ENCODE measurements at places on chromosomes 7 and 10.

- no peak for DNase-seq
Measured at GRCh38 chr7:778968-779451, 51.9 kb upstream of the PRKAR1B start.

- no peak for DNase-seq
Measured at GRCh38 chr7:3267966-3268690, 32.9 kb upstream of the SDK1 start.

- no peak for DNase-seq
Measured at GRCh38 chr10:71494980-71495381, 98.3 kb downstream of the CDH23 start.

GRCh38 chr7:29247224-29247962 lies 52.8 kb downstream of the CHN2 start:
- no peak for DNase-seq

DNA sequence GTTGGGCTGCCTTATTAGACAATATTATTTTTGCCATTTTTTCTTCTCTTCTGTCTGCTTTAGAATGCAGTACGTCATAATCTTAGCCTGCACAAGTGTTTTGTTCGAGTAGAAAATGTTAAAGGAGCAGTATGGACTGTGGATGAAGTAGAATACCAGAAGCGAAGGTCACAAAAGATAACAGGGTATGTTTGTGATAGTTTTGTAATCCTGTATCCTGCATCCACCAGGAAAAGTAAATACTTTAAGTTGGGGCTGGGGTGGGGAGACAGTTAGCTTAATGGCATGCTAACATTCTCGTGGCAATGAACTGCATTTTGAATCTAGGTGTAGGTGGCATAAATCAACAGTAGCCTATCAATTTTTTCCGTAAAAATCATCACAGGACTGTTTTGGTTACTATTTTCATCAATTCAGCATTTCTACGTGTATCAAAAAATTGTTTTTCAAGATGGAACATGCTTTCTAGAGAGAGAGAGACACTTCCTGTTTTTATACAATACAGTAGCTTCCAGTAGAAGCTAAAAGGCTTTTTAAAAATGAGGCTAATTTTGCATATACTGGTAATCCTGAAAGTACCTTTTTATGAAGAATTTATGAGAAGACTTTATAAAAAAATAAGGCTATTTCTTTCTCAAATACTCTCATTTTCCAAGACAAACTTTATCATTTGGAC lies 247.5 kb downstream of the FOXP2 start:
- DNase-seq: no peak

GRCh38 chr10:83607959-83608745 lies 531.2 kb upstream of the GHITM start:
- DNase-seq: no peak
